Activated T-helper 17 cell treated with anti-CD3 and anti-CD28 coated beads, Interleukin-2, amount 50 U/mL, for 72 hours (primary cell): ENCODE measurements at places on chromosomes 4 and X. TPM values are rescaled to one million over a fixed set of nuclear protein-coding genes. Genes with fewer than 3 reads are reported as not detected.

GRCh38 chr4:169859366-169860216, 101.8 kb upstream of the HPF1 start:
- no peak for ATAC-seq

GRCh38 chr4:97950836-97951235, 192.4 kb downstream of the STPG2 start:
- ATAC-seq: no peak

DNA sequence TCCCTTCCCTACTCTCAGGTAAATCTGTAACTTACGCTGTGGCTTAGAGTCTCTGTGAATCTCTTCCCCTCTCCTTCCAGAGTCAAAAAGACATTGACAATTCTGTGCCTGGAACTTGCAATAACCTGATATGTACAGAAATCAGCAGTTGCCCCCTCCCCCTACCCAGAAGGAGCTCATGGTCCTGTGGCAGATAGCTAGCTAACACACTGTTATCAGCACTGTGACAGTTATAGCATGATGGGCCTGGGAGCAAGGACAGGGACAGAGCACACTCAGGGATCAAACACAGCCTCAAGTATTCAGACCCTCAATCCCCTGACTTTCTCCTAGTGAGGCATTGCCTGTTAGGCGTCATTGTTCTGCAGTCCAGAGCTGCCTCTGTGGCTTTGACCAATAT, 18.7 kb upstream of the MAGEA10 start:
- ATAC-seq: no peak

CXCL6 gene
- total RNA-seq: not detected

GRCh38 chr4:139239127-139239772, 40.8 kb downstream of the MGARP start:
- no peak for ATAC-seq

DNA sequence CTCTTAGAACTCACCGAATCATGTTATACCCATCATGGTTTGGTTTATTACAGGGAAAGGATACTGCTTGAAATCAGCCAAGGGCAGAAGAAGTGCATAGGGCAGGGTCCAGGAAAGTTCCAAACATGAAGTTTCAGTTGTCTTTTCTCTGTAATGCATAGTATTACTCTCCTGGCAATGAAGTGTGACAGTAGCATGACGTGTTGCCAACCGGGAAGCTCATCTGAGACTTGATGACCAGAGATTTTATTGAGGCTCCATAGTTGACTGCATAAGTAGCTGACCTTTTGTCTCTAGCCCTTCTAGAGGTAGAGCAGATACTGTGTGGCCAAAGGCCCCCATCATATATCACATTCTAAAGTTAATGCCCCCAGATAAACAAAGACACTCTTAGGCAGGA, 72.1 kb downstream of the BEND4 start:
- no peak for ATAC-seq

DNA sequence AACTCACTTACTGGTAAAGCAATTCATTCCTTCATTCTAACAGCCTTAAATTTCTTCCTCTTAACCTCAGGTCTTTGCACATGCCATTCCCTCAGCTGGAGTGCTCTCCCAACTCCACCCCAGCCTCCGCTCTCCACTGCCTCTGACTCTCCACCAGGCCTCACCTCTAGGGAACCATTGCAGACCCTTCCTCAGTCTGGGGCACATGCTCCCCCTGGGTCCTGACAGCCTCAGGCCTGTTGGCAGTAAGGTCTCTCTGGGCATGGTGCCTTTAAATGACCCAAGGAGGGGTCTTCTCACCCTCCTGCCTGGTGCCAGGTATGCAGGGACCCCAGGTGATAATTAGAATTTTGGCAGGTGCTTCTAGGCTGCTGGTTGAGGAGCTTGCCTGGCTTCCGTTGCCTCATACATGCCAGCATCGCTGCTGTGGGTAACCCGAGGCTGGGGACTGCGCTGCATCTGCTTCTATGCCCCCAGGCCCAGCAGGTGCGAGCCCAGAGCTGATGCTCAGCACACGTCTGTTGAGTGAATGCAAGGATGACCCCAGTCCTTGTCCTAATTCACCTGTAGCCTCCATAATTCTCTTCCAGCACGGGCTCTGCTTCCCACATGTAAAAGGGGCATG, 27.5 kb upstream of the GPR78 start:
- ATAC-seq: no peak

DNA sequence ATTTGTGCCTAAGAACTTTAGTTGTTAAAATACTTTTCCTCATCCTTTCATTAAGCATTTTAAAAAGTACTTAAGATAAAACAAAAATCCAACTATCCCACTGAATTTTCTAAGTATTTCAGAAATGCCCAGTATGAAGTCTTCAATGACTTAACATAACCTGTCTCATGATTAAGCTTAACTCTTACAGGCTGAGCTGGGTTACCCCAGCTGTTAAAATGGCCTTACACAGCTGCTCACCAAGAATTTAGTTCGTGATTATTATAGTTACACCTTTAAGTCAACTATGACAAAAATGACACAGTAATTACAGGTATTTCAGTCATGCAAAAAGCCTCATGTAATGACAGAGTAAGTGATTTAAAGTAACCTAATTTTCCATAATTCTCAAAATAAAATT, 145.7 kb downstream of the FBXW7 start:
- ATAC-seq: no peak

DNA sequence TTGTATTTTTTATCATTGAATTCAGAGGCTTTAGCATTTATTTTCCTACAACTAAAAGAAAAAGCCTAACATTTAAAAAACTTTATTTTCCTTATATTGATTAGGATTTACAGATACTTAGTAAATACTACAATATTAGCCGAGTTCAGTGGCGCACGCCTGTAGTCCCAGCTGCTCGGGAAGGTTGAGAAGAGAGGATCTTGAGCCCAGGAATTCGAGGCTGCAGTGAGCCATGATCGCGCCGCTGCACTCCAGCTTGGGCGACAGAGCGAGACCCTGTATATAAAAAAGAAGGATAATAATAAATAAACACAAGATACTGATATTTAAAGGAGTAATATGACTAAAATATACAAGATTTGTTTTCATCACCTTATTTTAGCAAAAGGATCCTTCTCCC, 681 bp upstream of the UPF3B start:
- ATAC-seq: no peak

CT83 gene
- not detected for total RNA-seq

FAM199X gene
- 9.6 TPM for total RNA-seq

DNA sequence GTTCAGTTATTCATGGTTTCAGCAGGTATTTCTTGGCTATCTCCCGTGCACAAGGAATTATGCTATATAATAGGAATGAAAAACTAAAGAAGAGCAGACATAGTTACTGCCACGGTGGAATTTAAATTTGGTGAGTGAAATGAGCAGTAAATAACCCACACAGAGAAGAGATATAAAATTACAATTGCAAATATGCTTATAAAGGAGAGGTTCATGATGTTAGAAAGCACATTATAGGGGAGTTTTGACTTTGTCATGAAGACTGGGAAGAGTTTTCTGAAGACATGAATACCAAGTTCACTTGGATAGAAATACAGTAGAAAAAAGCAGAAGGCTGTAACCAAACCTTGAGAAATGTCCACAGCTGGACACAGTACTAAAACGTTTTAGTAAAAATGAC, 712.0 kb upstream of the AADAT start:
- no peak for ATAC-seq

- ATAC-seq: no peak
These were observed 34.2 kb downstream of the ZFYVE28 start for GRCh38 chr4:2384245-2384644.

WAS gene
- total RNA-seq: 96.8 TPM

APEX2 gene
- total RNA-seq: 25.3 TPM

GRCh38 chr4:165872461-165873297, at the start of gene TLL1:
TSS of gene TLL1 (plus strand) at chr4:165873237. CDS start at chr4:165873905, 668 bp downstream.
- ATAC-seq: no peak

- ATAC-seq: peak; percentile 11
These were observed 1.8 kb downstream of the UBQLN2 start for GRCh38 chrX:56564921-56565840.

GRCh38 chr4:69759189-69759604, 1.2 kb downstream of the SULT1B1 start:
- peak; percentile 41 for ATAC-seq

DNA sequence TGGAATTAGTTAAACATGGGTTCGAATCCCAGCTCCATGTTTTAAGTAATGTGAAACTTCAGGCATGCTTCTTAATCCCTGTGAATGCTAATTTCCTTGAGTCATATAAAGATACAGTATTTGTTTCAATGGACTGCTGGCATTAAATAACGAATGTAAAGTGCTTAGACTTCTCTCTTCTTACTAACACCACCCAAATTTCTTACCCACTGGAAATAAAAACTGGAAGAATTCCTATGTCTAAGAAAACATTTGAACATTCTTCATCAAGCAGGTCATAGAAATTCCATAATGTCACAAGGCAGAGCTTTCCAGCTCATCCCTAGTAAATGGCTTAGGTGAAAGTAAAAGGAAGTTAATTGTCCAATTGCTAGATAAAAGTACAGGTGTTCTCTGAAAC, 172.5 kb downstream of the ANK2 start:
- no peak for ATAC-seq

- ATAC-seq: no peak
These were observed 745 bp upstream of the IQSEC2 start for GRCh38 chrX:53281963-53282695.

DNA sequence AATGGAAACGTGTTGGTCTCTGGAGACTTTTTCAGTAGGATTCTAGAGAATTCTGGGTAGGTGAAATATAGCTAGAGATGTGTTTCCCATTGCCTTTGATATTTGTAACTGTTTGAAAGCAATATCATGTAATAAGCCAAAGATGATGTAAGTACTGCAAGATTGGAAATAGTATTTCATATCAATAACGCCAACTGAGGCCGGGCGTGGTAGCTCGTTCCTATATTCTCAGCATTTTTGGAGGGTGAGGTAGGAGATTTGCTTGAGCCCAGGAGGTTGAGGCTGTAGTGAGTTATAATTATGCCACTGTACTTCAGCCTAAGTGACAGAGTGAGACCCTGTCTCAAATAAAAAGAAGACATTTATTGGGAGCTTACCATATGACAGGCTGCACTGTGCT, 9.5 kb downstream of the ADH1A start:
- no peak for ATAC-seq
